Natural killer cell (primary cell): ENCODE measurements at places on chromosomes 6 and 20. TPM values are rescaled to one million over a fixed set of nuclear protein-coding genes. Genes with fewer than 3 reads are reported as not detected.

The TREM2 gene
- not detected for total RNA-seq

The BTNL2 gene
- total RNA-seq, result not detected

The C2 gene
- 1.3 TPM for total RNA-seq

The ESF1 gene
- 8.4 TPM for total RNA-seq

The TSBP1 gene
- total RNA-seq, result not detected

The AURKA gene
- total RNA-seq, result 2.0 TPM

The CAP2 gene
- not detected for total RNA-seq

The KCNK15 gene
- total RNA-seq, result not detected

The TMEM74B gene
- not detected for total RNA-seq

The GCLC gene
- 52.7 TPM for total RNA-seq

The RGS17 gene
- total RNA-seq, result 0.55 TPM

The CALHM4 gene
- total RNA-seq, result not detected

The LAMP5 gene
- total RNA-seq, result 0.23 TPM

The LINC00237 gene
- total RNA-seq, result not detected

The KLC4 gene
- total RNA-seq, result 39.4 TPM

The TASP1 gene
- total RNA-seq, result 15.5 TPM

The HTR1B gene
- total RNA-seq, result not detected

The LY6G6D gene
- total RNA-seq, result not detected

The NFATC2 gene
- 195 TPM for total RNA-seq

The UNC5CL gene
- total RNA-seq, result 5.3 TPM

The LPA gene
- not detected for total RNA-seq

The PRSS16 gene
- total RNA-seq, result not detected

The CDSN gene
- total RNA-seq, result not detected

The C6orf58 gene
- not detected for total RNA-seq

The EMILIN3 gene
- not detected for total RNA-seq

The CD93 gene
- 8.0 TPM for total RNA-seq

The EPB41L2 gene
- total RNA-seq, result 6.8 TPM

The TMEM217 gene
- total RNA-seq, result 0.75 TPM

The TMC2 gene
- total RNA-seq, result not detected

The HCRTR2 gene
- total RNA-seq, result not detected

The RBBP8NL gene
- not detected for total RNA-seq

The SYTL3 gene
- 89.0 TPM for total RNA-seq
